A549 treated with ZK216348 at 1 μM for 4 hours (cell line): ENCODE measurements at places on chromosomes 7 and 10. TPM values are rescaled to one million over a fixed set of nuclear protein-coding genes. Genes with fewer than 3 reads are reported as not detected.

Gene NOS3
- 0.07 to 1.0 TPM (median 0.46 TPM) in 5 replicates for total RNA-seq

Gene PARP12
- total RNA-seq: 21.3 to 26.3 TPM (median 21.7 TPM) in 5 replicates

Gene GIMAP2
- total RNA-seq: not detected in 5 replicates

Gene AUTS2
- total RNA-seq: 2.3 to 5.9 TPM (median 4.3 TPM) in 5 replicates

Gene RARRES2
- total RNA-seq: not detected in 5 replicates

Gene SPDYE2
- total RNA-seq: not detected in 5 replicates

Gene MRLN
- not detected in 5 replicates for total RNA-seq

Gene TSPAN13
- total RNA-seq: 11.0 to 17.1 TPM (median 14.7 TPM) in 5 replicates

Gene ASAH2
- total RNA-seq: 0.42 to 3.6 TPM (median 2.4 TPM) in 5 replicates

Gene PDK4
- total RNA-seq: 9.4 to 17.3 TPM (median 16.3 TPM) in 5 replicates

Gene NUPR2
- not detected in 5 replicates for total RNA-seq

Gene NPFFR1
- total RNA-seq: not detected in 5 replicates

Gene GNGT1
- total RNA-seq: not detected in 5 replicates
